ENCODE measurements at places on chromosomes 5 and 9.

DNA sequence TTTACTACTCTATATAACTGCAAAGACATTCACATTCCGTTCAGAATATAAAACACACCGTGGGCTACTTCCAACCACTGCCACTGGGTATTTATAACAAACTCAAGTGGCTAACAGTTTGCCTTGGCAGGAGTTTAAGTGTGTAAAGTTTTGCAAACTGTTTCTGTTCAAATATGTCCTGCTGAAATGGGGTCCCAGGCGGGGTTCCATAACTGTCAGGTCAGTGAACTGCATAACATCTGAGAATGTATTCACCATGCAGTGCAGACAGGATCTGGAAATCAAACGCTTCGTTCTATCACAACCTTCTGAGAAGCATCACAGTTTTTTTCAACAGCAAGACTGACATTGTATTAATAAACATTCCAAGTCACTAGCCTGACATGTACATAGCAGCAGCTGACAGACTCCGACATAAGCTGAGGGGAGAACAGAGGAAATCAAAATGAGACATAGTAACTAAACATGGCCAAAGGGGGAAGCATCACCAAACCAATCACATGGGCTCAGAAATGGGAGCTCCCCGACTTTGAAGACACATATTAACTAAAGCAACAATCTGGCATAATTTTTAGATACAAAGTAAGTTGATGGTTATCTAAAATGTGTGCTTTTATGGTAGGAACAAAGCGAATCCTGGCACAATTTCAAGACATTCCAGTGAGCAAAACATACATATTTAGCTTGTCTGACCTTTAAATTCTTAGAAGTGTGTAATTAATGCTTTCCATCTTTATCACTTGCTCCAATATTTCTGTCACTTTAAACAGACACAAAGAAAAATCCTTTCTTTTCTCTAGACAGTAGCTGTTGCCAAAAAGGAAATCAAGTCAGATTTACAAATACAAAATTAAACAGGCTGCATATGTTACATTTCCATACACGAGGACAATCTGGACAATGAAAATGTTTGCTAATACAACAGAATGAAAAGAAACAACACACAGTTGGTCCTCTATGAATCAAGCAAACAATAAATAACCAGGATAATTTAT is 156.8 kb downstream of the MAPKAP1 start:
- DNase-seq, result no peak

GRCh38 chr9:112349008-112349333 is 15.6 kb upstream of the PTBP3 start:
- no peak for DNase-seq

DNA sequence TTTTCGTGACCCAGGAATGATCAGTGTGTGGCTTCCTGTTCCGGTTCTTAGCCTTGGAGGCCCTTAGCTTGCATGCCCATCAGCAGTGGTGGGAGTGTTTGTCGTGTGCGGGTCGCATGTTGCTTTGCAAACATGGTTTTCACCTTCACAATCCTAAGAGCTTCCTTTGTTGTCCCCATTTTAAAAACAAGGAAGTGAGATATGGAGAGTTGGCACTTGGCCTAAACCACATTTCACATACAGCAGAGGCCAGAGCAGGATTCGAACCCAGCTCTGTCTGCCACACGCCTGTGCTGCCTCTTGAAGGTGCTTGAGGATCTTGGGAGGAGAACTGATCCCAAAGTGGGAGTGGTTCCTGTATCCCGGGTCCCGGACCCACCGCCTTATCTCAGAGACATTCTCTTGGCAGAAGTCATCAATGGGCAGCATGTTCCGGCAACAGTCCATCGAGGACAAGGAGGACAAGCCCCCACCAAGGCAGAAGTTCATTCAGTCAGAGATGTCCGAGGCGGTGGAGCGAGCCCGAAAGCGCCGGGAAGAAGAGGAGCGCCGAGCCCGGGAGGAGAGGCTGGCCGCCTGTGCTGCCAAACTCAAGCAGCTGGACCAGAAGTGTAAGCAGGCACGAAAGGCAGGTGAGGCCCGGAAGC is 38.2 kb upstream of the POMT1 start:
- DNase-seq, result no peak

DNA sequence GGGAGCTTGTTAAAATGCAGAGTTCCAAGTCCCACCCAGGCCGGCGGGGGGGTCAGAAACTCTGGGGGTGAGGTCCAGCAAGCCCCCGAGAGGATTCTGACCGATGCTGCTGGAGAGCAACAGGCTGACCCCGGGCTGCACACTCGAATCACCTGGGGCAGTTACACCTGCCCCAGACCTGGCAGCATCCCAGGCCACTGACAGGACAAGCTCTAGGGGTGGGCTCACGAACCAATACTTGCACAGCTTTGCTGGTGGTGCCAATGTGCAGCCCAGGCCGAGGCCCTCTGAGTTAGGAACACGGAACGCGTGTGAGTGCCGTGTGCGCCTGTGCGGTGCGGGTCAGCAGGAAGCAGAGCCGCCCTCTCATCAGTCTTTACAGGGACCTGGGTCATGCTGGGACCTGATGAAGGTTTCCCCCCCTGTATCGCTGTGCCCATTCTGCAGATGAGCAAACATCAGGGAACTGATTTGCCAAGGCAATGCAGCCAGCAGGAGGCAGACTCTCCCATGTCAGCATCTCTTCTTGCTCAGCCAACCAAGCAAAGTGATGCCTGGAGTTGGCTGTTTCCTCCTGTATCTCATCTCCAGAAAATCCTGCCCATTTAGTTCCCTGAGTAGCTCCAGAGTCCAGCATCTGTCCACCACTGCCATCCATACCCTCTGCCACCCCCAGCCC is 16.3 kb downstream of the FAM163B start:
- peak; percentile 17 for DNase-seq

- no peak for DNase-seq
These were observed 19.2 kb downstream of the TEX53 start for GRCh38 chr9:114638404-114638803.

GRCh38 chr5:91179018-91179417 is 204.1 kb downstream of the ARRDC3 start:
- no peak for DNase-seq

- DNase-seq, result no peak
These were observed 171.2 kb upstream of the DMAC1 start for GRCh38 chr9:7970681-7971330.

GRCh38 chr9:120820095-120820494 is 22.6 kb downstream of the PSMD5 start:
- no peak for DNase-seq

DNA sequence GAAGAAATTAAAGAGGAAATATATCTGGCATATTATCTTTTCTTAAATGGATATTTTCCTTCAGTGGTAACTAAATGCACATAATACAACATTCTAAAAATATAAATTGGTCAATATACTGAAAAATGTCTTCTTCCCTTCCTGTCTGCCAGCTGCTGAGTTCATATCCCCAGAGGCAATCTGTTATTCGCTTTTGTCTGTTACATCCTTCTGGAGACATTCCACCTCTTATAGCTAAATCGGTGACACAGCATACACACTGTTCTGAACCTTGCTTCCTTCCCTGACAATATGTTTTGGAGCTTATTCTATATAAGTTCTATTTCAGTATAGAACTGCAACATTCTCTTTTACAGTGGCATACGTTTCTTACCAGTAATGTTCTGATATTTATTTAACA is 147.8 kb downstream of the TENT4A start:
- peak; percentile 53 for DNase-seq

GRCh38 chr5:141524604-141525597 is 36.0 kb downstream of the PCDHGC5 start:
- peak; percentile 95 for DNase-seq

- no peak for DNase-seq
These were observed 695 bp upstream of the NDFIP1 start for GRCh38 chr5:142107736-142108431.

- no peak for DNase-seq
These were observed 45.0 kb upstream of the SH3PXD2B start for GRCh38 chr5:172499287-172499686.

Data from NCI-H1694 treated with DMSO at 0.1 percent for 48 hours (cell line).